ENCODE measurements at places on chromosomes 2 and 18. TPM values are rescaled to one million over a fixed set of nuclear protein-coding genes. Genes with fewer than 3 reads are reported as not detected.
A peak's percentile ranks its signal among the peaks of the same experiment; 100 is the strongest.

GRCh38 chr2:142872882-142873724 is 4.4 kb upstream of the KYNU start:
- peak overlapping the region; percentile 37 for H3K27ac ChIP-seq
- no peak overlapping the region for H3K4me3 ChIP-seq
- H3K27me3 ChIP-seq: no peaks in the 10 kb centered on the region

- DNase-seq: no peak
- H3K4me3 ChIP-seq: no peak overlapping the region
- H3K27me3 ChIP-seq: no peaks in the 10 kb centered on the region
- no peak overlapping the region for H3K27ac ChIP-seq
These were observed 99.9 kb downstream of the PARD3B start for GRCh38 chr2:204645018-204645773.

DNA sequence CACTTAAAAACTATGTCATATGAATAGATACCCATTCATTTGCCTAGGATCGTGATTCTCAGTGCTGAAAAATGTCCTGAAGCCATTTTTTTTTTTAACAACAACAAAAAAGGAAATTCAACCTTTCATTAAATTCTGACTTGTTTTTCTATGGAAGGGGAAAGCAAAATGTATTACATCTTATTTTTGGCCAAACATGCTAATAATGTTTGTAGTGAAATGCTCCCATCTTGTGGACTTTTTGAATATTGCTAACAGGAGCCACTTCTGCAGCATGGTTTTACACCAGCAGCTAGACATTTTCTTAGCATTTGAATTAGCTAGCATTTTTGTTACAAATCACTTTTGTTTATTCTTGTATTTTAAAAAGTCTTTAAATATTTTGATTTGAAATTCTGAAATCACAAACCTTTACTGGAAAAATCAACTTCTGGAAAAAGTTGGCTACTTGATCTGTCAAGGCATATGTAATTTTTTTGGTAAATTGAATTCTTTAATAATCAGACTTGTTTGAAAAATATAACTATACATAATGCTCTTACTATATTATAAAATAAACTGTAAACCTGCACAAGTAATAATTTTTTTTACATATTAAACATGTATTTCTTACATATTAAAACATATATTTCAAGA is 75.8 kb downstream of the KIDINS220 start:
- no peaks in the 10 kb centered on the region for H3K27me3 ChIP-seq
- no peak overlapping the region for H3K4me3 ChIP-seq
- no peak overlapping the region for H3K27ac ChIP-seq

- peaks cover 38% of the 10 kb centered on the region for H3K36me3 ChIP-seq
- no peak overlapping the region for H3K4me3 ChIP-seq
- no peak for DNase-seq
- peaks cover 2% of the 10 kb centered on the region for H3K4me1 ChIP-seq
These were observed 29.3 kb downstream of the UBE2F start for GRCh38 chr2:237996021-237996593.

DNA sequence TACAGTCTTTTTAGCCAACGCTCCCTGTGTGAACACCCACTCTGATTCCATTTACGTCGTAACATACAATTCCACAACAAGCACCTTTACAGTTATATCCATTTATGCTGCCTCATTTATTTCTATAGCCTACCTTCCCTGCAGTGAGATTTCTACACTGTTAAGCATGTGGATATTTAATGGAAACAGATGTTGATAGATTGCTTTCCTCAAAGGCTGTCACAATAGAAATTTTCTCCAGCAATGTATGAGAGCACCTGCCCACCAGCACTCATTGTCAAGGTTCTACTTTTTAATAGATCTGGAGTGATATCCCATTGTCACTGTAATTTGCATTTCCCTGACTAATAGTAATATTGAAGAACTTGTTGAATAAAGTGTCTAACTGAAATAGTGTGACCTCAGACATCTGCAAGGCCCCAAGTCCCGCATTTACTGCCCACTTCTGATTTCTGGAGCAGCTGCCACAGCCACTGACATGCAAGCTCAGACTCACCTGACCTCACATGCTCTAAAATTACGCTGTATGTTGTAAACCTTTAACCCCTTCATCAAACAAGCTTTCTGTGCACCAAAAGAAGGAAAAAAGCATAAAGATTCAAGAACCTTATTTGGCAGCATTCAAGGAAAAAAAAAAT is 295.1 kb downstream of the CNTNAP5 start:
- no peaks in the 10 kb centered on the region for H3K4me1 ChIP-seq
- DNase-seq: no peak
- H3K4me3 ChIP-seq: no peak overlapping the region
- H3K27ac ChIP-seq: no peak overlapping the region

Gene CCL20
- not detected for total RNA-seq

- no peak overlapping the region for H3K4me3 ChIP-seq
- no peaks in the 10 kb centered on the region for H3K36me3 ChIP-seq
These were observed 15.1 kb upstream of the MBOAT2 start for GRCh38 chr2:9018534-9018933.

All from K562 (cell line).